ENCODE measurements at places on chromosomes 1 and 21.

- DNase-seq: no peak
- H3K27me3 ChIP-seq: no peaks in the 10 kb centered on the region
- no peak overlapping the region for H3K4me3 ChIP-seq
- H3K27ac ChIP-seq: no peak overlapping the region
Observed at GRCh38 chr1:225689882-225690459, 37.0 kb upstream of the ENAH start.

- H3K4me1 ChIP-seq: peaks cover 1% of the 10 kb centered on the region
- H3K36me3 ChIP-seq: no peaks in the 10 kb centered on the region
- no peaks in the 10 kb centered on the region for H3K27me3 ChIP-seq
- no peak overlapping the region for H3K27ac ChIP-seq
- no peak for DNase-seq
Observed at GRCh38 chr21:19510653-19511052, 1107.1 kb upstream of the TMPRSS15 start.

- H3K27ac ChIP-seq: no peak overlapping the region
- no peaks in the 10 kb centered on the region for H3K27me3 ChIP-seq
- H3K36me3 ChIP-seq: no peaks in the 10 kb centered on the region
- H3K4me1 ChIP-seq: no peaks in the 10 kb centered on the region
- no peak overlapping the region for H3K4me3 ChIP-seq
Observed at GRCh38 chr1:117663156-117663902, 57.5 kb downstream of the TENT5C start.

- no peak overlapping the region for H3K4me3 ChIP-seq
- no peak for DNase-seq
- no peaks in the 10 kb centered on the region for H3K27me3 ChIP-seq
- no peaks in the 10 kb centered on the region for H3K36me3 ChIP-seq
- H3K27ac ChIP-seq: no peak overlapping the region
- peaks cover 39% of the 10 kb centered on the region for H3K4me1 ChIP-seq
Observed at GRCh38 chr1:218529646-218530300, 184.6 kb downstream of the TGFB2 start.

Data from osteocyte (in vitro differentiated cells).